ENCODE measurements at places on chromosomes 7 and 10.

DNA sequence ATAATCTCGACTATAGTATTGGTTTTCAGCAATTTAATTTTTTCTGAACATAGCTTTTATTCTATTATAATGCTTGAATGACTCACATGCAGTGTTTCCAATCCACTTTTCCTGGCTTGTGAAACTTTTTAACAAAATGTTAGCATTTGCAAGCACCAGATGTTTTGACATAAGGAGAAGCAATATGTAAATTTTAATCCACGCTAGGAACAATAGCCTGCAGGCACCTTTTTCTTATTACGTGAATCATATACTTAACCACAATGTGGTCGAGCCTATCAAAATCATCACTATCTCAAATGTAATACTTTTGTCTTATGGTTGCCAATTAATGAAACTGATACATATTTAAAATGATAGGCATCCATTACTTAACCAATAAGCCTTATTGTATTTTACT is 97.1 kb downstream of the TFEC start:
- no peak for DNase-seq

DNA sequence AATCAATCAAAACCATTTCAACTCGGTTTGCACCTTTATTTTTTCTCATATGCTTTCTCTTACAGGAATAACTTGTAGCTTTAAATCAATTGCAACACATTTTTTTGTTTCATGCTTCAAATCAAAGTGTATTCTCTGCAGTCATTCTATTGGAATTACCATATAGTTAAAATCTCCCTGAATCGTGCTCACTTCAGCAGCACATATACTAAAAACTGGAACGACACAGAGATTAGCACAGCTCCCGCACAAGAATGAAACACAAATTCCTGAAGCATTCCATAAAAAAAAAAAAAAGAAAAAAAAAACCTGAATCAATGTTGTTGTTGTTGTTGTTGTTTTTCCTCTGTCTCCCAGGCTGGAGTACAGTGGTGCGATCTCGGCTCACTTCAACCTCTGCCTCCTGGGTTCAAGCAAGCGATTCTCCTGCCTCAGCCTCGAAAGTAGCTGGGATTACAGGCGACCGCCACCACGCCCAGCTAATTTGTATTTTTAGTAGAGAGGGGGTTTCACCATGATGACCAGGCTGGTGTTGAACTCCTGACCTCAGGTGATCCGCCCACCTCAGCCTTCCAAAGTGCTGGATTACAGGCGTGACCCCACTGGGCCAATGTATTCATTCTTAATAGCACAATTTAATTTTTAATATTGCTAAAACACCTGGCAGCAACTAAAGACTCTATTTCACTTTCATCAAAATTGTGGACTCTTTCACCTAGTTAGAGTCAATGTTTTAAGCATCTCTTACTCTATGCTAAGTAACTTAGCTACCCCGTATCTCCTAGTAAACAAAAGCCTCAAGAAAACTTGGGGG is 26.3 kb downstream of the ANKRD61 start:
- DNase-seq = no peak

- no peak for DNase-seq
Measured at GRCh38 chr10:17340144-17340829, 112.2 kb downstream of the VIM start.

DNA sequence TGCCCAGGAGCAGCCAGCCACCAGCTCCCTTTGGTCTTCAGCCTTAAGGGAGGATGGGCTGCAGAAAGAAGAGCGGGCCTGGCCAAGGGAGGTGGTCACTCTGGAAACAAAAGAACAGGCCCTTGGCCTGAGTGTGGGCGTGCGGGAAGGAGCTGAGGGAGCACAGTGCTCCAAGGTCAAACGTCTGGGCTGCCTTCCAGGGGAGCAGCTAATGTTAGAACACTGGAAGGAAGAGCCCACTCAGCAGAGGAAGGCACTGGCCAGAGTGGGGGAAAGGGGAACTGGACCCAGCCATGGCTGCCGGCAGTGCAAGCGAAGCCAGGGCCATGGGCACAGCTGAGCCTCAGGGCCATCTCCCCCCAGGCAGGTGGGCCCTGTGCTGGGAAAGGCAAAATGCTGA is 42.7 kb downstream of the FAM53B start:
- DNase-seq = no peak

All from 8988T (cell line).